ENCODE measurements at places on chromosomes 2 and 18.

GRCh38 chr2:229463841-229464346 is 192.8 kb upstream of the PID1 start:
- peak; percentile 46 for DNase-seq

GRCh38 chr2:109721135-109721534 is 73.0 kb upstream of the RGPD5 start:
- no peak for DNase-seq

GRCh38 chr2:128228894-128229293 is 89.8 kb downstream of the HS6ST1 start:
- no peak for DNase-seq

- DNase-seq: peak; percentile 83
Observed at GRCh38 chr2:229921101-229921891, 513 bp downstream of the TRIP12 start.

DNA sequence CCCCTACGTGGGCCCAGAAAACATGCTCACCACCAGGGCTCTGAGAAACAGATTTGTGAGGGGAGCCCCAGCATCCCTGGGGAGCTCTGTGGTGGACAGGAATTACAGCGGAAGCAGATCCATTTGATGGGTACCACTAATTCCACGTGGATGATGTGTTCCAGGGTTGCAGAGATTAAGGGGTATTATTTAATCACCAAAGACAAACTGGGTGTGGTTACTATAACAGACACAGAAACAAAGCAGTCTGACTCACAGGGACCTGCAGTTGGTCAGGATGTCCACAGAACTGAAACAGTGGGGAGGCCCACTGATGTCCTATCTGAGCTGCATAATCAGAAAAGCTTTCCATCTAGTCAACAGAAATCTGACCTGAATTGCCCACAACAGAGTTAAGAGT is 65.8 kb downstream of the PSMG2 start:
- DNase-seq: no peak

DNA sequence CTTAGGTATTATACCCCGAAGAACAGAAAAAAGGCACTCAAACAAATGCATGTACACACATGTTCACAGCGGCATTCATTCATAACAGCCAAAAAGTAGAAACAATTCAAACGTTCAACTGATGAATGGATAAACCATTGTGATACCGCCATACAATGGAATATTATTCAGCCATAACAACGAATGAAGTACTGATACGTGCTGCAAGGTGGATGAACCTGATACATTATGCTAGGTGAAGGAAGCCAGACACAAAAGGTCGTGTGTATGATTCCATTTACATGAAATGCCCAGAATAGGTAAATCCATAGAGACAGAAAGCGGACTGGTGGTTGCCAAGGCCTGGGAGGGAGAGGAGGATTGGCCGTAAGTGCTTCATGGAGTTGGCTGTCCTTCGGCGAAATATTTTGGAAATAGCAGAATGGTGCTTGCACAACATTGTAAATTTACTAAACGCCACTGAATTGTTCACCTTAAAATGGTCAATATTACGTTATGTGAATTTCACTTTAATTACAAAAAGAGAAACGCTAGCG is 750 bp upstream of the RMP24 start:
- DNase-seq: no peak

- DNase-seq: no peak
Observed at GRCh38 chr18:55983433-55983832, 395.4 kb upstream of the TCF4 start.

DNA sequence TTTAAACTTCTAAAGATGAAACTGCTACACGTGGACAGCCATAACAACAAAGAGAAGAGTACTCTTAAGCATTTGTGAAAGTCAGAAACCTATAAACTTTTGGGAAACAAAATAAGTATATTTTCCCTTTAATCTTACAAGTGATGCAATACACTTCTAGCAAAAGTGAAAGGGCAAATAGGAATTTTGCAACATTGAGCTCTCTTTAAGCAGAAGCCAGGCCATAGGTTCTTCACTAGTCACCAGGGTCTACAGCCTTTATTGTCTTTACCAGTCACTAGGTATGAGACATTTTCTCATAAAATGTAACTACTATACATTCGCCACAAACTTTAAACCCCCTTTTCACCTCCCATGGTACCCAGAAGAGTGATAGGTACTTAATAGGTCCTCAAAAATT is 37.5 kb downstream of the SCN1A start:
- no peak for DNase-seq

- DNase-seq: no peak
Observed at GRCh38 chr2:86281066-86281700, 56.2 kb downstream of the REEP1 start.

DNA sequence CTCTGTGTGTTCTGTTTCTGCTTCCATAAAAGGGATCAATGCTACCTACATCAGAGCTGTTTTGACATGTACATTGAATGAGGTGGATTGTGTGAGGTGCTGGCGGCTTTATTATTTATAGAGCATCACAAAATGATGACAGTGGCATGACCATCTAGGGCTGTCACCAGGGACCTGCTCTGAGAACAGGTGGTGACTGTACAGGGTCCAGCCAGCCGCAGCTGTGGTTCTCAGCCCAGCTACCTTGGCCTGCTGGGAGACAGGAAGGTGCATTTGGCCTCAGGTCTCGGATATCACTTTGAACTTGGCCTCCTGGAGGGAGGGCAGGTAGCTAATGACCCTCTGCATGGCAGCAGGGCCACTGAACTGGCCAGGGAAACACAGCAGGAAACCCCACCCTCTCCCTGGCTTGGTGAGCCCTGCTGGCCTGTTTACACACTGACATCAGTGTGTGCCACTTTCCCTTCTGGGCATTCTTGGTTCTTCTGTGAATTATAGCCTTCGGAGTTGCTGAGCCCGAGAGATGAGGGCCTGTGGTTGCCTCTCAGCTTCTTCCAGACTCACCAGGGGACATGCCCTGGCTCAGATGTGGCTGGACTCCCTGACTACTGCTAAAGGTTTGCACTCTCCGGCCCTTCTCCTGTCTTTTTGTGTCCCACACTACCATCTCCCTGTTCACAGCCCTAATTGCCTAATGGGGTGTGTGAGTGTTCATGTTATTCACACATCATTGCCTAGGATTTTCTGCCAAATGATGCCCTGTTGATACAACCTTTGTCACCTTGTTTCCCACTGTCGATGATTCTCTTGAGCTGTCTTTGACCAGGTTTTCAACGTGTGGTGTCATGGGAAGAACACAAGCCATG is 109.2 kb upstream of the RAB12 start:
- DNase-seq: peak; percentile 33

DNA sequence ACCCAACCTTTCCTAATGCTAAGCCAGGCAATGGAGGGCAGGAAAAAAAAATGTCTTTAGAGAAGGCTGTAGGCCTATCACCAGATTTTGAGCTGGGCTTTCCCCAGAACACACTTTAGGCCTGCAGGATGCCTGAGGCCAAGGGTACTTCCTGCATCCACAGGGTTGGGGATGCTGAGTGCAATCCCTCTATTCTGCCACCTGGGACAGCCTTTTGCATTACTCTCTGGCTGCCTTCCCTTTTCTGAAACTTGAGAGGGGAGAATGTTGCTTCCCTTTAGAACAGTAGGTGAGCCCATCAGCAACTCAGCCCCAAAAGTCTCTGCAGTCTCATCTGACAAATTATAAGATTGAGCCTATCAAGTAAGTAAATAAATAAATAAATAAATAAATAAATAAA is 195.2 kb downstream of the SLC8A1 start:
- DNase-seq: no peak

- no peak for DNase-seq
Observed at GRCh38 chr2:47238638-47239037, 83.5 kb upstream of the STPG4 start.

GRCh38 chr2:44598330-44599119 is 236.8 kb downstream of the CAMKMT start:
- no peak for DNase-seq

- peak; percentile 83 for DNase-seq
Observed at GRCh38 chr2:28390241-28390745, 2.4 kb upstream of the FOSL2 start.

DNA sequence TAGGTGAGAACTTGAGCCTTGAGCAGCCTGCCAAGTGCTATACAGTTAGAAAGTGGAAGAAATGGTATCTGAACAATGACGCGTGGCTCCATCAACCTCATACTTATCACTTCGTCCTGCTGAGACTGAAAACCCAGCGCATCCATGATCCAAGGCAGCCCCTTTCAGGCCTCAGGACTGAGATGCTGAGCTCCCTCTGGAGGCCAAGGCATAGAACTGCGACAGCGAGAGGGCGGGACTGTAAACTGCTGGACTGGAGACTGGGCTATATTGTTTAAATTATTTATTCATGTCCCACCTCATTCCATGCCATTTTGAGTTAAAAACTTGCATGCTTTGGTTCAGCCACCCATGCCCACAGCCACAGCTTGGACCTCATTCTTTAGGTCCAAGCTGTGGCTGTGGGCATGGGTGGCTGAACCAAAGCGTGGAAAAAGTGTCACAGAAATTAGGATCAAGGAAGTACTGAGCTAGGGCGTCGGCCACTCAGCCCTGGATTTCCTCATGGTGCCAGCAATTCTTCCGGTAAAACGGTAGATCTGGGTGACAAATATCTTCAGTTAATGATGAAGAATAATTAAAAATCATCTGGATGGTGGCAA is 195.5 kb downstream of the L3MBTL4 start:
- peak; percentile 39 for DNase-seq

DNA sequence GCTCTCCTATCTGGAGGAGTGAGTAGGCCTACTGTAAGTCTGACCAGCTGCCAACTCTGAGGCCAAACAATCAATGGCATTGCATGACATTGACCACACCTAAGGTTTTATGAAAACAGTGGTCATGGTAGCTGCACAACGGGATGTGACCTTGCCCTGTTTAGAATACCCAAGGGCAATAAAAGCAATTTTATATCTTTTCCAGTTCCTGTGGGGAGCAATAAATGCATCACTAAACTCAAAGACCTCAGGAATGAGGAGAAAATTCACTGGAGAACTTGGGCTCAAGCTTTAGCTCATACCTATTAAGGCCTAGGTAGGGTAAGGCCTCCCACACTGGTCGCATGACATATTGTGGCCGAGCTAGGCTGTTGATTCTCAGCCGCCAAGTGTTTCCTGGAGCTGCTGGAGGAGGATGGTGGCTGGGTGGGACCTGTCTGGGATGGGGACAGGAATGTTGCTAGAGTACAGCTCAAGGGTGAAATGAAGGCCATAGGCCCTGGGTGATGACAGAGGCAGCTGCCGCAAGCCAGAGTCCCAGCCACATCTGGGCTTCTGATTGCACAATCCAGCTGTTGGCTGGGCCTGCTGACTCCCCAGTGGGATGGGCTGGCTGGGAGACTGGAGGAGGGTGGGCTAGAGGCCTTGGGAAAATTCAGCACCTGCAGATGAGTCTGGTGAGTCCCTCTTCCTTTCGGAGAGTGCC is 313.7 kb downstream of the CYP26B1 start:
- DNase-seq: peak; percentile 89

GRCh38 chr2:154142480-154142879 is 270.8 kb downstream of the GALNT13 start:
- DNase-seq: no peak

DNA sequence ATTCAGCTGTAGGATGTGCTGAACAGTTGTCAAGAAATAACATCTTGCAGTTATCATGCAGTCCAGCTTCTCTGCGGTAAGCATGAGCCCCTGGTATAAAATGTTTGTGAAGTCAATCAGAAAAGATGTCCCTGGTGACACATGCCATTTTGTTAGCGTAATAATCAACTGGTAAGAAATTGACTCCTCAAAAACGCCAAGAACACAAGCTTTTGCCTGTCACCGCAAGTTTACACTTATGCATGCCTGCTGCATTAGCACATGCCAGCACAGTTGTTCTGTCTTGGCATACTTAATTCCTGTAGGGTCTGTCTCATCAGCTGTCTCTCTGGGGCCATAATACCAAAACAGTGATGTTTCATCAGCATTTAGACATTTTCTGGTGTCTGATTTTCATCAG is 524.8 kb upstream of the DSEL start:
- no peak for DNase-seq

GRCh38 chr18:70411876-70412435 is 123.1 kb downstream of the SOCS6 start:
- DNase-seq: no peak

DNA sequence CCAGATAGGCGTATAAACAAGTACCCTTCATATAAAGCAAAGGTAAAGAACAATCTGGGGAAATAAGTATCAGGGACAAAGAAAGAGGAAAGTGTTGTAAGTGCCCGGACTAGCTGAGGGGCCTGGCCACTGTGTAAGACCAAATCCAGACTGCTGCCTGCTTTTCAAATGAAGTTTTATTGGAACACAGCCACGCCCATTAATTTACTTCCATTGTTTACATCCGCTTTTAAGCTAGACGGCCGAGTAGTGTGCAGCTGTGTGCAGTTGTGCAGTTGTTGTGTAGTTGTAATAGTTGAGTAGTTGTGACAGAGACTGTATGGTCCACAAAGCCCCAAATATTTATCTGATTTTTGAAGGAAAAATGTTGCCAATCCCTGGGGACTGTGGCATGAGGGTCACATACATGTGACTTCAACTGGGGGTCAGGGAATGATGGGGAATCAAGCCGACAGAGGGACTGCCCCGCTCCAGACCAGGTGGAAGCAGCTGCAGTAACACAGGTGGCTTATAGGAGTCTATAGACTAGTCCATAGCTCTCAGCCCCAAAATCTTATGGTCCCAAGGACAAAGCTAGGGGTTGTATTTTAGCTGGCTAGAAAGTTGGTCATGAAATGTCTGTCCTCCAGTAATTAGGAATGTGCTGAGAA is 30.0 kb downstream of the FHL2 start:
- no peak for DNase-seq

- DNase-seq: no peak
Observed at GRCh38 chr2:166361351-166362153, 14.2 kb downstream of the SCN9A start.

DNA sequence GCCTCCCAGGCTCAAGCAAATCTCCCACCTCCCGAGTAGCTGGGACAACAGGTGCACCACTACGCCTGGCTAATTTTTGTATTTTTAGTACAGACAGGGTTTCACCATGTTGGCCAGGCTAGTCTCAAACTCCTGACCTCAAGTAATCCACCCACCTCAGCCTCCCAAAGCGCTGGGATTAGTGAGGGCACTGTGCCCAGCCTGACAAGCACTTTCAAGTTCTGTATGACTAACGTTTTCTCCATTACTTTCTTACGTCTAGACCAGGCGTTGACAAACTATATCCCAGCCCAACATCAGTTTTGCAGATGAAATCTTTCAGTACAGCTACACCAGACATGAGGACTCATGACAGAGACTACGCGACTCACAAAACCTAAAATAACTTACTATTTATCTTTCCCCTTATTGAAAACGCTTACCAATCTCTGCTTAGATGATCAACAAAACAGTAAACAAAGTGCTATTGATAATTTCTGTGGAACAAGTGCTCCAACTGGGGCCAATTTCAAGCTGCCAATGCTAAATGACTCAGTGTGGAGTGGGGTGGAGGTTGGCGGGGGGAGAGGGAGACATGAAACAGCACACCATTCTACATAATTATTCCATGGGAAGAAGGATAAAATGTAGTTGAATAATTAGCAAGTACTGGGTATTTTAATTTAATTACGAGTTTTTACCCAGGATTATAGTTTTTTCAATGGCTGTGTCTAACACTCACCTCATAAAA is 59.1 kb downstream of the SAP130 start:
- DNase-seq: no peak

DNA sequence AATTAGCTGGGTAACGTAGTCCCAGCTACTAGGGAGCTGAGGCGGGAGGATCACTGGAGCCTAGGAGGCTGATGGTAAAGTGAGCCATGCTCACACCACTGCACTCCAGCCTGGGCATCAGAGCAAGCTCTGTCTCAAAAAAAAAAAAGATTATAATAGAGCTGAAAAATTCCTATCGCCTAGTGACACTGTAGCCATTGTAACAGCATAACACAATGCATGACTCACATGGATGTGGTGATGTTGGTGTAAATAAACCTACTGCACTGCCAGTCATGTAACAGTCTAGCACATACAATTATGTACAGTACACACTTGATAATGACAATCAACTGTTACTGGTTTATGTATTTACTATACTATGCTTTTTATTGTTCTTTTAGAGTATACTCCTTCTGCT is 39.6 kb downstream of the MGAT4A start:
- DNase-seq: no peak
